Pulmonary artery endothelial cell (primary cell): ENCODE measurements at places on chromosomes 1 and 21. TPM values are rescaled to one million over a fixed set of nuclear protein-coding genes. Genes with fewer than 3 reads are reported as not detected.

WNT4 gene
- 0.04 and 0.13 TPM in 2 replicates for total RNA-seq

ADGRL2 gene
- 52.0 and 64.4 TPM in 2 replicates for total RNA-seq

PPIH gene
- 33.7 and 39.2 TPM in 2 replicates for total RNA-seq

BMP8B gene
- 0.07 and 0.21 TPM in 2 replicates for total RNA-seq

GJA8 gene
- not detected in 2 replicates for total RNA-seq

EDN2 gene
- not detected in 2 replicates for total RNA-seq

RHBG gene
- total RNA-seq: not detected in 2 replicates

CDCA8 gene
- total RNA-seq: 8.6 and 22.2 TPM in 2 replicates

NUDC gene
- 55.1 and 72.5 TPM in 2 replicates for total RNA-seq

SPRR2E gene
- not detected in 2 replicates for total RNA-seq

DCST1 gene
- total RNA-seq: not detected in 2 replicates

EPHA2 gene
- total RNA-seq: 103 and 130 TPM in 2 replicates

TTC22 gene
- total RNA-seq: not detected in 2 replicates

B3GALT2 gene
- total RNA-seq: not detected in 2 replicates

SLAMF9 gene
- total RNA-seq: not detected in 2 replicates

DENND2C gene
- total RNA-seq: 0.32 and 0.46 TPM in 2 replicates
